Thoracic aorta (tissue), 2 donors: ENCODE measurements at places on chromosomes 6 and 20. TPM values are rescaled to one million over a fixed set of nuclear protein-coding genes. Genes with fewer than 3 reads are reported as not detected.

DYNLRB1 gene
- total RNA-seq = 115 TPM

DNA sequence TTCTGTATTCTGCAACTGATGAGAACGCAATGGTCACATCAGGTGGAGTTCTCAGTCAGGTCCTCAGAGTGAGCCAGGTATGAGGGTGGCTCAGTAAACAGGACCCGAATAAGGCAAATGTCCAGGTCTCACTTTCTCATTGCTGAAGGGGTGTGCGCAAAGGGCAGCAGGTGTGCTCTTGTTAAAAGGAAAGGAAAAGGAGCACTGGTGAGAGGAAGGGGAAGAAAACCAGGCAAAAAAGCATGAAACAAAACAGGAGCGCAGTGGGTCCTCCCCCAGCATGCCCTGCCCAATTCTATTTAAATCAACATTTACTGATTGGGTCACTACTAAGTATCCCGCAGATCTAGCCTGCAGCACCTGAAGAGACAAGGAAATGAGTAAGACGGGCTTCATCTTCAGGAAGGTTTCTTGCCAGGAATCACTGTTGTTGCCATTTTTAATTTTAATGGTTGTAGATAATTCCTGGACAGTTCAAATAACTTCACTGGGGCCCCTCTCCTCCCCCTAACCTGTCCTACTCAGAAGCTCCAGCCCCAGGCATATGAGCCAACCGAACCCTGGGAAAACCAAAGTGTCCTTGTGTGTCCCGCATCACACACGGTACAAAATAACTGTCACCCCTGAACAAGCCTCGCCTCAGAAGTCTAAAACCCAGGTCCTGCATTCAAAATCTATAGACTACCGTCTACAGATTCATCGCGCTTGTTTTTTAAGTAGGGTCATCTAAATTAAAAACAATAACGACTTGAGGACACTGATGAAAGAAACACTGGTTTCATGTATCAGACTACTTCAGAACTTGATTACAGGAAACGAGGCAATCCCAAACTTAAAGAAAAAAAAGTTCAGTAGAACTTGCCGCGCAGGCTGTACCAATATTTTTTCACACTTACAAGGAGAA lies 980 bp downstream of the MBOAT1 start:
- no peak for DNase-seq

ARFGEF3 gene
- total RNA-seq = 1.4 TPM

DNA sequence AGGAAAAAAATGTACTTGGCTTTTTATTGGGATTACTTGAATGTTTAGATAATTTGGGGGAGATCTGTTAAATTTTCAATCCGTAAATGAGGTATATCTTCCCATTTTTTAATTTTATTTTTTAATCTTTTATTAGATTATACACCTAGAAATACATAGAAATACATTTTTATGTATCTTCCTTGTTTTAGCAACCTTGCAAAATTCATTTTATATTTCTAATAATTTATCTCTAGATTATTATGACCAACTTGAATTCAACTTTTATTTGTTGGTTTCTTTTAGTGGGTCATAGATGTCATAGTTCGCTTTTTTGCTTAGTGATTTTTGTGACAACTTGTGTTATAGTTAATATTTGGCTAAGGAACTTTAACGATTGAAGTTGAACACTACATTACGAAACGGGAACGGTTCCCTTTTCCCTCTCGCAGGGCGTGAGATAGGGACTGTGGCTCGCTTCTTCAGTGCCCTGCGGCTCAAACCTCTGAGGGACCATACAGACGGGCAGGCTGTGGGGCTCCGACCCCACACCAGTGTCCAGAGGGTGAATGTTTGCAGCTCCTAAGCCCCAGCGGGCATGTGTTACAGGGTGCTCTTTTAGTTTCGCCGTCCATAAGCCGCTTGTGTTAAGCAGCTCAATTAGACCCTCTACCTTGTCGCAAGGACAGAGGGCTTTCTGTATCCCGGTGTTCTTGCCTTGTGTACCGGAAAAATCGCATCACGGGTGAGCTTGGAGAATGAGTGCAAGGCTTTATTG lies 53.8 kb downstream of the PRND start:
- no peak for DNase-seq

DNA sequence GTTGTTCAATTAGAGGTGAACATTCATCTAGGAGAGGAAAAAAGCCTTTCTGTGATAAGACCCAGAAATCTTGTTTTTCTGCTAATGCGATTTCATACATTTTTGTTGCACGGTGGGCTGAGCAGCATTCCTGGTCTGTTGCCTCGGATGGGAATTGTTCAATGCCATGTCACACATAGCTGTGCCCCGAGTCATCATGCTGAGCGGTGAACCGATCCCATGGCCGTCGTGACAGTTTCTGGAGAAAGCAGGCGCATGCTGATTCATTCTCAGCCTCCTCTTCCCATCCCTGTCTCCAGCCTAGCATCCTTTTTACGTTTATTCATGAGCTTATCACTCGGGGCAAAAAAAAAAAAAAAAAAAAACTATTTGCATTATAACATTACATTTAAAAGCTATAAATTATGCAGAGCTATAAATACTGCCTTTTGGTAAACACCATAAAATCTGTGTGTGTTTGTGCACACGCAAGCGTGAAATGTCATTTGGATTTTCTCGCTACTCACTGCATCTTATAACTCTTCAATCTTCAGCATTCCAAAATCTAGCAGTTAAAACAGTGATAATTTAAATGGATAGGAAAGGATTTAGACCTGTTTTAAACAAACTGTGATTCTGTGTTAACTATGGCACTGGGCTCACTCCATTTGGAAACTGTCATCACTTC lies 58.9 kb upstream of the IFNGR1 start:
- DNase-seq = no peak

GRCh38 chr6:26532699-26533531 lies 5.3 kb upstream of the HMGN4 start:
- peak; percentile 78 for DNase-seq

DNA sequence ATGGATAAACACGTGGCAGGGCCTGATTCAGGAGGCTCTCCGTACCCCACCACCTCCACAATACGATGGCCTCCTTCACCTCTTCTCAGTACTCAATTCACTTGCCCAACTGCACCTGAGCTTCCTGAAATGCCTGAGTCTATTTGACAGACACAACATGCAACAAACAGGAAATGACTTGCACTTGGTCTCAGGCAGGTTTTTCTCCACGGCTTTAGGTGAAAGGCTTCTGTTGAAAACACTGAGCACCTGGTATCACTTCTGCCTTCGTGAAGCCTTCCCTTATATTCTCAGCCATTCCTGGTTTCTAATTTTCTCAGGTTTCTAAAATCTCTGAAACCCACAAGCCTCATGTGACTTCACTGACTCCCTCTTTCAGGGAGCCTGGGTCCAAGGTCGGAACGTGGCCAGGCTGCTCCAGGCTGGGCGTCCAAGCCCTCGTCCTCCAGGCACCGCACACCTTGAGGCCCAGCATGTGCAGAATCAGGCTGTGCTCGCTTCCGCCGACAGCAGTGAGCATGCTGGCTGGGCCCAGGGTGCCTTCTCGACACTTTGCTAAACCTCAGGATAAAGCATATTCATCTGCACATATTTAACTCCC lies 34.7 kb downstream of the TAF4 start:
- DNase-seq = no peak

DNA sequence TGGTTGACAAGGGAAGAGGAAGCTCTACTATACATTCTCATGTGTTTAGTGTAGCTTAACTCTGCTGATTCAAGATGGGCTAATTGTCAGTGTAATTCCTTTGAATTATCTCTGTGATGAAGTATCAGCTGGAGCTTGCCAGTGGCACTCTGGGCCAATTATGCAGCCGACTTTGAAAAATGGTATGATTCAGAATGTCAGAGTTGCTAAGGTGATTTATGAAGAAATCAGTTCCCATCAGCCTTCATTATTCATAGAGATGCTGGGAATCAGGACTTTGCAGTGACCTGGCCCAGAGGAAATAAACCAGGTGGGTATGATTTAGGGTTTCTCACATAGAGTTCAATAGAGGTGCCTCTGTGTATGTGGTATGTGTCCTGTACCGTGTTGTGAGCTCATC lies 33.4 kb downstream of the KCNS1 start:
- DNase-seq = no peak

SYNE1 gene
- total RNA-seq = 552 TPM

SUN5 gene
- not detected for total RNA-seq

SDCBP2 gene
- 10.2 TPM for total RNA-seq

GRCh38 chr6:75220357-75220756 lies 14.5 kb upstream of the COL12A1 start:
- DNase-seq = no peak

- no peak for DNase-seq
Measured at GRCh38 chr6:56840467-56841380, 114.2 kb upstream of the BEND6 start.

GRCh38 chr6:142925575-142926110 lies 19.3 kb downstream of the HIVEP2 start:
- no peak for DNase-seq

GRCh38 chr20:49710971-49711666 lies 2.6 kb downstream of the B4GALT5 start:
- no peak for DNase-seq

MUCL3 gene
- 13.8 TPM for total RNA-seq

DNA sequence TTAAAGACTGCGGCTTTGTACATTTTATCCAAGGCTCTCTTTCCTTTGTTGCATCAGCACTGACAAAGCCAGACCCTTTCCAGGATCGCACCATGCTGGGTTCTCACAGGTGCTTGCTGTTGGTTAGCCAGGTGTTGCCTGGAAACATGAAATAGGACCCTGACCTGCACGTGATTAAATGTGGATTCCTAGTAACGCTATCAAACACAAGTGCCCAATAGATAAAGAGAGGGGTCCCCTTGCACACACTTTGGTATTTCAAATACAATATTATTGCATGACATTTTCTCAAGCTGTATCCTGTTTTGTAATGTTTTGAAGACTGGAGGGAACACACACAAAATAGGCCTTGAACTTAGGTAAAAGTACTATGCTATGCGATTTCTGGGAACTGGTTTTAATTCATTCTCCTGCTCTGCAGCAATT lies 73.3 kb downstream of the AKAP12 start:
- no peak for DNase-seq

CFB gene
- 55.2 TPM for total RNA-seq

DNA sequence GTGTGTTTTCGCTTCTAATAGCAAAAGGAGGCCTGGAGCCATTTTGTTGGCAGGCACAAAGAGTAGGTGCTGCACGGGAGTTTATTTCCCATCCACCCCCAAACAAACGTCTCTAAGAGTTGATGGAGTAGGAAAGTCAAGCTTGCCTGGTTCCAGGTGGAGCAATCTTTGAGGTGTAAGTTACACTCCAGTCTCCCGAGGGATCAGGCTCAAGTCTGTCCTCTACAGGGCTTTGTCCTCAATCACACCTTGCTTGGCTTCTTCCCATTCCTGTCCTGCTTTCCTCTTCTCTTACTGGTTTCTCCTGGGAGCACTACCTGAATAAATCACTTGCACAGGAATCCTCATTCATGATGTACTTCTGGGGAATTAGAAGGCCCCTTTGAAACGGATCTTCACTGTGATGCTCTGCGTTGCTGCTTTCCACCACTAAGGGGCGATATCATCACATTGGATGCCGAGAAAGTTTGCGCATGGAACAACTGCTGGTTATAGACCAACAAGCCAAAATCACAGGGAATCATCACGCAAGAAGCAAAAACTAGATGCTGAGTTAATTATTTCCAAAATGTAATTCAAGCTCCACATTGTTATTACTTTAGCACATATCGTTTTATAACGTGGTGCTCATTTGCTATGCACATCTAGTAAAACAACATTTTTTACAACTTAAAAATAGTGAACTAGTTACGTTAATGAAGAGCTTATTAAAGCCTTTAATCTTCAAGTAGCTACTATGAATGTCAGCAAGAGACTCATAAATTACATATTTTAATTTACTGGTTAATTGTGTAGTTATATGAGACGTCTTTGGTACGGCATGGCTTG lies 156.8 kb downstream of the DNAH8 start:
- no peak for DNase-seq

GRCh38 chr20:7859356-7859802 lies 80.9 kb downstream of the HAO1 start:
- no peak for DNase-seq

DNA sequence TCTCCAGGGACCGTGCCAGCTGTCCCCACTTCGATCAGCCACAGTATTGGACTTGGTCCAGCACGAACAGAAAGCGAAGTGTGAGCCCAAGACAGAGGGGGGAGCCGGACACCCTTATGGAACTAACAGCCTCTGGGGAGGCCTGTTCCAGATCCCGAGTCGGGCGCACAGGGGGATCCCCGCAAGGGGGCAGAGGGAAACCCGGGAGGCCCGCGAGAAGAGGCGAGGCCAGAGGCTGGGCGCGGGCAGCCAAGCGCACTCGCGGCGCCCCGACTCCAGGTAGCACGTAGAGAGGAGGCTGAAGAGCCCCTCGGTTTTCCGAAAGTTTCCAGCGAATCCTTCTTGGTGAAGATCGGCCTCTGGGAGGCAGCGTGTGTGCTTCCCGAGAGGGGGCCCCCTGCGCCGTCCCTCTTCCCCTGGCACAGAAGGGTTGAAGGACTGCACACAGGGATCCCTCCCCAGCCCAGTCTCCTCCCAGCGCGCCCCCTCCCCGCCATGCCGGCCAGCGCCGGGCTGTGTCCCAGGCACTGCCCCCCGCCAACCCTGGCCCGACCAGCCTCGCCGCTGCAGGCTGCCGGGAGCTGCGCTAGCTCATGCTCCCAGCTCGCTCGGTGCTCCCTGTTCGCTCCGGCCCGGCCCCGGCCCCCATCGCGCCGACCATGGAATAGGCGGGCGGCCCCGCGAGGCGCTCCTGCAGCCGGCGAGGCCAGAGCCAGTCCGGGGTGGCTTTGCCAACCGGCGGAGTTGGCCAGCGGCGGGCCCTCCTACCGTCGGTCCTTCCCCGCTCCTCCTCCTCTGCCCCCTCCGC lies 577 bp upstream of the SLC24A3 start:
- DNase-seq = no peak

DNA sequence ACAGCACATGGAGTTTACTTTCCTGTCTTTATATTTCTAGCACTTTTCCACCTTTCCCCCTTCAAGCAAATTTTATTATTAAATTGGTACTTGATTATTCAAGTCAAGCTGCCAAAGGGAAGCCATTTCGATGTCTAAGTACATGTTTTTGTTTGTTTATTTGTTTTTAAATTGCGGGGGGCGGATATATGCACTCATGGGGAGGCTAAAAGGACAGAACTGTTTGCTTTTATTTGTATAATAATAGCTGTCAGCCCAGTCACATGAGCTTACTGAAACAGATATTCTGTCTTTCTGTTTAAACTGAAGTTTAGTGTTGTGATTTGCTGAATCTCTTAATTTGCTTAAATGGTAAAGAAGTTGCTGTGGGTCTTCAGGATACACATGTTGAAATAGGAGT lies 49.6 kb upstream of the PLCG1 start:
- DNase-seq = no peak

DNA sequence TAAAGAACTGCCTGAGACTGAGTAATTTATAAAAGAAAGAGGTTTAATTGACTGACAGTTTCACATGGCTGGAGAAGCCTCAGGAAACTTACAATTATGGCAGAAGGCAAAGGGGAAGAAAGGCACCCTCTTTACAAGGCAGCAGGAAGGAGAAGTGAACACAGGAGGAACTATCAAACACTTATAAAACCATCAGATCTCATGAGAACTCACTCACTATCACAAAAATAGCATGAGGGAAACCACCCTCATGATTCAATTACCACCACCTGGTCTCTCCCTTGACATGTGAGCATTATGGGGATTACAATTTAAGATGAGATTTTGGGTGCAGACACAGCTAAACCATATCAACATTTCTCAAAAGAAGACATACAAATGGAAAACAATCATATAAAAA lies 266.3 kb downstream of the EPM2A start:
- DNase-seq = no peak

TFAP2A gene
- not detected for total RNA-seq

GSTA2 gene
- not detected for total RNA-seq

OXT gene
- not detected for total RNA-seq

TRIM15 gene
- total RNA-seq = not detected

- no peak for DNase-seq
Measured at GRCh38 chr6:85126485-85127167, 323.3 kb upstream of the NT5E start.

HLA-DQB1 gene
- 11.1 TPM for total RNA-seq

PCNA gene
- total RNA-seq = 39.7 TPM
